CD8-positive, alpha-beta memory T cell (primary cell): ENCODE measurements at places on chromosomes 7 and 10.

GRCh38 chr10:28508304-28508925 lies 24.5 kb upstream of the WAC start:
- no peak for DNase-seq

DNA sequence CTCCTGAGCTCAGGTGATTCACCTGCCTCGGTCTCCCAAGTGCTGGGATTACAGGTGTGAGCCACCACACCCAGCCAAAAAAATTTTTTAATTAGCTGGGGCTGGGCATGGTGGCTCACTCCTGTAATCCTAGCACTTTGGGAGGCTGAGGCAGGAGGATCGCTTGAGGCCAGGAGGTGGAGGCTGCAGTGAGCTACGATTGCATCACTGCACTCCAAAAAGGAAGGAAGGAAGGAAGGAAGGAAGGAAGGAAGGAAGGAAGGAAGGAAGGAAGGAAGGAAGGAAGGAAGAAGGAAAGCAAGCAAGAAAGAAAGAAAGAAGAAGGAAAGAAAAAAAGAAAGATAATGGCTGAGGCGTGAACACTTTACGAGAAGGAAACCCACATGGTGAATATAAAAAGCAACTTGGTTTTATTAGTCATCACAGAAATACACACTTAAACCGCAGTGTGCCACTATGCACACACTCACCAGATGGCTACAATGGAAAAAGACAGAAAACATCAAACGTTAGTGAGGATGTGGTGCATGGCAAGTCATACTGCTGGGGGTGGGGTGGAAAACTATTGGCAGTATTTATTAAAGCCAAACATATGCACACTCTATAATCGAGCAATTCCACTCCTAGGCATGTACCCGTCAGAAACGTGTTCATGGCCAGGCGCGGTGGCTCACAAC lies 4.4 kb upstream of the CCL26 start:
- peak; percentile 67 for DNase-seq

GRCh38 chr10:12966067-12966466 lies 35.4 kb downstream of the CCDC3 start:
- no peak for DNase-seq

- DNase-seq, result no peak
Observed at GRCh38 chr10:97336446-97336845, 1.9 kb upstream of the FRAT2 start.
